ENCODE measurements at places on chromosomes 3 and 15.

GRCh38 chr3:55923626-55924025 lies 436.5 kb upstream of the WNT5A start:
- no peak for DNase-seq

GRCh38 chr3:137032465-137033120 lies 74.8 kb downstream of the IL20RB start:
- DNase-seq = peak; percentile 44

GRCh38 chr15:92619145-92620101 lies 36.2 kb downstream of the FAM174B start:
- no peak for DNase-seq

- no peak for DNase-seq
Measured at GRCh38 chr3:109831403-109831802, 494.1 kb upstream of the DPPA4 start.

DNA sequence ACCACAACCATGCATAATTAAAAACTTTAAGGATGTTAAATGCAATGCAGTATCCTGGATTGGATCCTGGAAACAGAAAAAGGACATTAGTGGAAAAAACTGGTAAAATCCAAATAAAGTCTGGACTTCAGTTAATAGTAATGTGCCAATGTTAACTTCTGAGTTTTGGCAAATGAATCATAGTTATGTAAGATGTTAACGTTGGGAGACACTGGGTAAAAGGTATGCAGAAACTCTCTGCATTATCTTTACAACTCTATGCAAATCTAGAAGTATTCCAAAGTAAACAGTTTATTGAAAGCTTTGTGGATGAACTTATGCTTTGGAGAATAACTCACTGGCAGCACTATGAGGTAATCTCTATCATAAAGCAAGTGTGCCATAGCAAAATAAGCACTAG lies 357.4 kb downstream of the RORA start:
- DNase-seq = no peak

- no peak for DNase-seq
Measured at GRCh38 chr15:31325595-31326155, 960 bp upstream of the KLF13 start.
